ENCODE measurements at places on chromosomes 1 and 21.

GRCh38 chr1:25756215-25756614 is 43.8 kb upstream of the SELENON start:
- no peak for DNase-seq

GRCh38 chr1:223179786-223180185 is 36.7 kb upstream of the TLR5 start:
- DNase-seq, result no peak

GRCh38 chr1:222588135-222588534 is 1.6 kb downstream of the TAF1A start:
- DNase-seq, result no peak

GRCh38 chr21:21384977-21385376 is 386.8 kb downstream of the NCAM2 start:
- DNase-seq, result no peak

GRCh38 chr1:41261926-41262618 is 20.0 kb upstream of the SCMH1 start:
- DNase-seq, result no peak

GRCh38 chr1:152836870-152837269 is 5.8 kb upstream of the LCE6A start:
- DNase-seq, result no peak

DNA sequence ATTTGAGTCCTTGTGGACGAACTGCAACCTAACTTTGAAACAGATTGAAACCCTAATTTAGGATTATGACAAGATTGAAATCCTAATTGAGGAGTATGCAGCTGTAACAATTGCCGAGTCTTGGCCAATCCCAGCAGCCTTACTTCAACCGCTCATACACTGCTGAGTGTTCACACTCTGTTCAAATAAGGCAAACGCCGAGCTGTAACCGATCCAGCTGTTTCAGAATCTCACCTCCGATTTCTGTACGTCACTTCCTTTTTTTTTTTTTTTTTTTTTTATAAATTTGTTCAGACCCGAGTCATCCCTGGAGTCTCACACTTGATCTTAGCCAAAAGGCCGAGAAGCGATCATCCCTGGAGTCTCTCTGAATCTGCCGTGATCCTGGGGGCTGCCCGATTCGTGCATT is 22.3 kb upstream of the ATP5PO start:
- no peak for DNase-seq

DNA sequence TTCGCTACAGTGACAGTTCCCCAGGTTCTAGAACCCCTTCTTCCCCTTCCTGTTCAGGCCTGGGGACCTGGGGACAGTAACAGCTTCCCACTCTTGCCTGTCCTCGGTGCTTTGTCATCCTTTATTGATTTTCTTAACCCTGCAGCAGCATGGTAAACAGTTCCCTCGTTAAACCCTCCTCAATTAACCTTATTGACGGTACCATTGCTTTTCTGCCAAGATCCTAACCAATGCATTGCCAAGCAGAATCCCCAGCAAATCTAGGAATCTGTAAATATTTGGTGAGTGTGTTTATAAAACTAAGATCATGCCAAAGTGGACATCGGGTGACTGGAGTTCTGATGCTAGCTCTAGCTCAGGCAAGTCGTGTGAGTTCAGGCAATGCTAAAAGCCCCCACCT is 99.6 kb upstream of the KAZN start:
- no peak for DNase-seq

GRCh38 chr1:53697721-53698383 is 41.1 kb downstream of the GLIS1 start:
- DNase-seq, result no peak

GRCh38 chr21:32499249-32500055 is 85.9 kb downstream of the TCP10L start:
- no peak for DNase-seq

DNA sequence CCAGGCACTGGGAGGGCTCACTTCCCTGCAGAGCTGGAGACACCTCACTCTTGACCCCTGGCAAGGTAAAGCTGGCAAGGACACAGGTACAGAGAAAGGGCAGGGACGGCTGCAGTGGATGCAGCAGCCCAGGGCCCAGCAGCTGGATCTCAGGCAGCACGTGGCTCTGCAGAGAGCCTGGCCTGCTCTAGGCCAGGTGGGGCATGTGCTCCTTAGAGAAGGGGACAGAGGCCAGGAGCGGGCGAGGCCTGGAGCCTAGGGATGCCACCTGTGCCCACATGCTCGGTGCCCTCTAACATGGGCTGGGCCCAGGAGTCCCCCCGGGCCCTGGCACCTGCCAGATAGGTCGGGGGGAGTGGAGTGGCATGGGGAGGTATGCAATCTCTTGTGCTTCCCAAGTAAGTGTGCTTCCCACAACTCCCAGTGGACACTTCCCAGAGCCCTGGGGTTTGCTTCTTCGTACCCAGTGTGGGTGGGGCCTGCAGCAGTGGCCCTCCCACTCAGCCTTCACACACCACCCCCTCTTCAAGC is 30.0 kb downstream of the WNT3A start:
- no peak for DNase-seq

GRCh38 chr1:212178851-212179250 is 106.4 kb upstream of the PPP2R5A start:
- DNase-seq, result no peak

DNA sequence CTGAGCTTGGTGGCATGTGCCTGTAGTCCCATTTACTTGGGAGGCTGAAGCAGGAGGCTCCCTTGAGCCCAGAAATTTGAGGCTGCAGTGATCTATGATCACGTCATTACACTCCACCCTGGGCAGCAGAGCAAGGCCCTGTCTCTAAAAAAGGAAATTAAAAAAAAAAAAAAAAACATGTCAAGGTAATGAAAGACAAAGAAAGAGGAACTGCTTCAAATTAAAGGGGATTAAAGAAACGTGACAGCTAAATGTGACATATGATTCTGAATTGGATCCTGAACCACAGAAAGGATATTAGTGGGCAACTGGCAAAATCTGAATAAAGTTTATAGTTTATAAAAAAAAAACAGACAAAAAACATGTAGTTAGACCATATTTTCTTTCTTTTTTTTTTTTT is 3.8 kb upstream of the C2CD4D start:
- no peak for DNase-seq

DNA sequence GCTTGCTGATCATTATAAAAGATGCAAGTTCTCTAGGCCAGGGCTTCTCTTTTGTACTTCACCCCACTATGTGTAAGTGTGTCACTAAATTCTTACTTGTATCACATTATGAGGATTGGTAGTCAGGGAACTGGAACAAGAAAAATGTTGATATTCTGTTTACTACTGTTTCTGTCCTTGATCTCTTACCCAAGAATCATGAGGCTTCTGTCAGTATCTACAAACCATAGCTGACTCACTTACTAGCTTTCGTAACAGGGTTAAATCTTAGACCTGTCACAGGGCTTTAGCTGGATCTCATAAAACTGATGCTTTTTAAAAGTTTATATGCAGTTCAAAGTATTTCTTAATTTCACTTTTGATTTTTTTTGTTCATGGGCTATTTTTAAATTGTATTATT is 681.2 kb downstream of the PLPP3 start:
- DNase-seq, result no peak

- no peak for DNase-seq
These were observed 2.1 kb downstream of the COL6A2 start for GRCh38 chr21:46100020-46100419.

GRCh38 chr1:220696863-220697231 is 6.7 kb downstream of the C1orf115 start:
- DNase-seq, result no peak

DNA sequence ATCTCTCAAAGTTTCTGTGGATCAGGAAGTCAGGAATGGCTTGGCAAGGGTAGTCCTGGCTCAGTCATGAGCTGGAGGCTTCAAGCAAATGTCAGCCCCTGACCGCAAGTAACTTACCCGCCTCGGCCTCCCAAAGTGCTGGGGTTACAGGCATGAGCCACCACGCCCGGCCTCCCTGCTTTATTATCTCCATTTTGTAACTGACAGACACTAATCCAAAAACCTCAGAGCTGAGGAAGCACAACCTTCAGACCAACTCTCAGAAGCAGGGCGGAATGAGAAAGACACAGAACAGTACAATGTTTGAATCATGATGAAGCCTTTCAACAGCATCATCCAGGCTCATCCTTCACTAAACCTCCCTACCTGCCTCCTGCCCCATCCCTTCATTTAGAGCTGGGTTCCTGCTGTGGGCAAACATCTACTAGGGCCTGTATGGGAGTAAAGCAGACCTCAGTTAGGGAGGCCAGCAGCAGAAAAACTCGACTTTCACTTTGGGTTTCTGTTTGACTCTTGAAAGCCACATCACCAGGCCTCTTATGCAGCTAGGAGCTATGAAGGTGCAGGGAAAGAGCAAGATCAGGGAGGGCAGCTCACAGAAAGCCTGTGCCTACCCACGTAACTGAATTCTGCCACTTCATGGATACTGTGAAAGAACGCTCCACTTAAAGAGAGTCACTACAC is 84.4 kb upstream of the RAB4A start:
- DNase-seq, result no peak

DNA sequence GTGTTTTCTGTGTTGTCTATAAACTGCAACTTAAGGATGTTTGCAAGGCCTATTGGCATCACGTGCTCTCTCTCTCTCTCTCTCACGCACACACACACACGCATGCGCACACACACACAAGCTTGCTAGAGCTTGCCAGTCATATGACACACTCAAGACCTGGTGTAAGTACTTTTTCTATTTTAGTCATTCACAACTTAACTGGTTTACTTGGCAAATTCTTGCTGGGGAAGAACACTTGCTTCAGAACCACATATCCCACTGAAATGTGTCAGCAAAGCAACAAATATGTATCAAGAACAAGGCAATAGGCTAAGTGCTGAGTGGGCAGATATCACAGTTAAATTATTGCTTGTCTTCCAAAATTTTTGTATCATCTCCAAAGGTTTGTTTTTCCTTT is 107.8 kb downstream of the DISC1 start:
- no peak for DNase-seq

GRCh38 chr1:192756314-192756713 is 52.5 kb upstream of the RGS2 start:
- DNase-seq, result no peak

DNA sequence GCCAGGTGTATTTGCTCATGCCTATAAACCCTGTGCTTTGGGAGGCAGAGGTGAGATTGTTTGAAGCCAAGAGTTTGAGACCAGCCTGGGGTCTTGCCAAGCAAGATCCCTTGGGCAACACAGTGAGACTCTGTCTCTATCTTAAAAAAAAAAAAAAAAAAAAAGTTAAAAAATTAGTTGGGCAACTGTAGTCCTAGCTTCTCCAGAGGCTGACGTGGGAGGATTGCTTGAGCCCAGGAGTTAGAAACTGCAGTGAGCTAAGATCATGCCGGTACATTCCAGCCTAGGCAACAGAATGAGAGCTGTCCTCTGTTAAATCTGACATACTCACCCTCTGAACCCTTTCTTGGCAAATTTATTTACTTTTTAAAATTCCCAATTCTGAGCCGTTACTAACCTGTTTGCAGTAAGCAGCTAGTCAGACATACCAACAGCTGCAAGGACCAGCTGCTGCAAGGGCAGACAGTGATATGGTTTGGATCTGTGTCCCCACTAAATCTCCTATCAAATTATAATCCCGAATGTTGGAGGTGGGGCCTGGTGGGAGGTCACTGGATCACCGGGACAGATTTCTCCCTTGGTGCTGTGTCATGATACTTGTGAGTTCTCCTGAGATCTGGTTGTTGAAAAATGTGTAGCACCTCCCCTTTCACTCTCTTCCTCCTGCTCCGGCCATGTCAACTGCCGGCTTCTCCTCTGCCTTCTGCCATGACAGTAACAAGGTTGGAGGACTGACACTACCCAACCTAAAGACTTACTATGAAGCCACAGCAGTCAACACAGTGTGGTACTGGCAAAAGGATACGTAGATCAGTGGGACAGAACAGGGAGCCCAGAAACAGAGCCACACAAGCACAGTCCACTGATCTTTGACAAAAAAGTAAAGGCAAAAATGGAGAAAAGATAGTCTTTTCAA is 10.6 kb downstream of the PARP1 start:
- no peak for DNase-seq

DNA sequence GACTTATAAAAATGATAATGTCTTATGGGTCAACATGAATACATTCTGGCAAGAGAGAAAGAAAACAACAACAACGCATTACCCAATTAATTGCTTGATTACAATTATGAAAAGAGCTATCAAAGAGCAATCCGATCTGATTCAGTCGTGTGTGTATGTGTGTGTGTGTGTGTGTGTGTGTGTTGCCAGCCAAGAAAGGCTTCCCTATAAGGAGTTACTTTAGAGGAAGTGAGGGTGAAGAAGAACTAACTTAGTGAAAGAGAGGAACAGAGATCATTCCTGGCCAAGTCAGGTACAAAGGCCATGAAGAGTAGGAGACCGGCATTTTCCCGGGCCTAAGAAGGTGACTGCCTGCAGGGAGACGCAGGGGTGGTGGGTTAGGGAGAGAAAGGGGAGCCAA is 9.4 kb downstream of the TMEM35B start:
- no peak for DNase-seq

GRCh38 chr21:25507522-25507921 is 99.8 kb downstream of the MRPL39 start:
- no peak for DNase-seq

- no peak for DNase-seq
These were observed 383 bp downstream of the CD48 start for GRCh38 chr1:160711276-160711601.

GRCh38 chr21:32653326-32653901 is 41.2 kb upstream of the CFAP298 start:
- no peak for DNase-seq

Data from T1000 (cell line).